ENCODE measurements at places on chromosomes 3 and 15. TPM values are rescaled to one million over a fixed set of nuclear protein-coding genes. Genes with fewer than 3 reads are reported as not detected.

Gene SCN11A
- 0.08 TPM for total RNA-seq

Gene EIF4G1
- total RNA-seq: 274 TPM

Gene CHL1
- total RNA-seq: 24.8 TPM

Gene GPR149
- total RNA-seq: not detected

Gene GLDN
- 8.4 TPM for total RNA-seq

Gene GOLGA6L24
- total RNA-seq: not detected

Gene XCR1
- total RNA-seq: not detected

GRCh38 chr15:90004671-90005070 is 3.5 kb downstream of the ZNF710 start:
- DNase-seq: no peak

- no peak for DNase-seq
These were observed 19.4 kb upstream of the SERPINI2 start for GRCh38 chr3:167493244-167493643.

DNA sequence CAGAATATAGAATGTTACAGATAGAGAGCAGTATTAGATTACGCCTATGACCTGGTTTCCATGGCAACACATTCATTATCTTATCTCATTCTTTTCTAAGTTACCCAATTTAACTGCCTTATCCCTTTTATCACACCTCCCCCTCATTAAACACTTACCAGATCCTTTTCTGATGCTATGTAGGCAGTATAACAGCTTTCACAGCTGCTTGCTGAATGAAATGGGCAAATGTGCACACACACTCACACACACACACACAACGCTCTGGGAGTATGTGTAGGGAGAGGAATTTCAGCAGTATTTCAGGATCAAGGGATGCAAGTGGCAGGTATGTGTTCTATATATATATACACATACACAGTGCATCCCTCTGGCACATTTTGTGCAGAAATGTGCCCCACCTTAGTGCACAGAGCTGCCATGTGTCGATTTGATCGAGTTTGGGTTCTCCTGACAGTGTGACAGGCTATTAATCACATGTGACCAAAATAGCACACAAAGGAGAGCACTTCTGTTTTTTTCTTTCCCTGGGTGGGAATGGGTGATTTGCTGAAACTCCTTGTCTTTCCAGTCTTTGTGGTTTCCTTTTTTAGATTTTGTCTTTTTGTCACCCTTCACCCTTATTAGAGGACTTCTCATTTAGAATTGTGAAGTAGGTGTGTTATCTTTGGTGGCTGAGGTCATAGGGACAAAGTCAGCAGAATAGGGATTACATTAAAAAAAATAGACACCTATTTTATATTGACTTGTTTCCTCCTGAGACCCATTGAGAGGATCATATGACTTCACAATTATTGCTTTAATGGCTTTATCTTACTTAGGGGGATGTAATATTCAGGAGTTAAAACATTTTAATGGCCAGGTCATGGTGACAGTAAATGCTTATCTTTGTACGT is 553.7 kb downstream of the PDCD6IP start:
- DNase-seq: no peak

DNA sequence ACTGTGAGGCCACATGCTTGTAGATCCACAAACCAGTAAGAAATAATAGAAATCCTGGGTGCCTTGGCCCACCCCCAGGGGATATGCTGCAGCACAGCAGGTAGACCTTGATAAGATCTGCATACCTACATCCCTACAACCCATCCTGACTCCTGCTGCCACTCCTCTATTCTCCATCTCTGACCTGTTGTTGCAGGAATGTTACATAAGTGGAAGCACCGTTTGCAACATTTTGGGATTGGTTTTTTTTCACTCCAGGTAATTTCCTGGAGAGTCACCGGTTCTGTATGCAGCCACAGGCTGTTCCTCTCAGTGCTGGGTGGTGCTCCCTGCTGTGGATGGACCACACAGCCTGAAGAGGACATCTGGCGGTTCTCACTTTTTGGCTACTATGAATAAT is 16.1 kb upstream of the CSPG5 start:
- no peak for DNase-seq

DNA sequence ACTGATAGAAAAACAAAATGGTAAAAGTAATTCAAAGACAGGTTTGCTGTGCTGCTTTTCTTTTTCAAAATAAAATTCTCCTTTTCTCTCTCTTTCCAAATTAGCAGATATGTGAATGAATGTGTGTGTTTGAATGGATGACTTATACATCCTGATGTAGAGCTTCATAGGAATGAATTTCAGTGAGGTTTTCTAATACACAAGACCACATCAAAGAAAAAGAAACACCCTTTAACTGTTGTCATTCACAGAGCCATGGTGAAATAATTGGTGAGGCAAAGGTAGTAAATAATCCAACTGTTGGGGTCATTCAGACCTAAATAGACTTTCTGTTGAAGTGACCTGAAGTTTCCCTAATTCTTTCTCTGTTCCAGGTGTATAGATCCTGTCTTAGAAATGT is 139.1 kb upstream of the ZPLD1 start:
- DNase-seq: no peak
